ENCODE measurements at places on chromosomes 4 and X.

DNA sequence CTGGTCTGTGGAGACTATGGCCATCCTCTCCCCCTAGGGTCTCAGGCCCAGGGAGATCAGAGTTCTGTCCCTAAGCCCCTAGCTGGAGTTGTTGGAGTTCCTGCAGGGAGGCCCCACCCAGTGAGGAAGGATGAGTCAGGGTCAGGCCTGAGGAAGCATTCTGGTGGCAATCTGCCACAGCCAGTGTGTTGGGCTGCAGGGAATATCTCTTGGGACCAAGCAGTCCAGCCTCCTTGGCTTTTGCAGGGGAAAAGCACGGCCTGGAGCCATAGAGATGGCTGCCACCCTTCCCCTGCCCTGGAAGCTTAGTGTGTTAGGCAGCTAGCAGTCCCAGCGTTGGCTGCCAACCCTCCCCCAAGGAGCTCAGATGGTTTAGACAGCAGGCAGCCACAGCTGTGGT is 202.4 kb downstream of the RTL9 start:
- DNase-seq, result no peak

- no peak for DNase-seq
Observed at GRCh38 chr4:69701696-69702095, 48.6 kb upstream of the UGT2A1 start.

DNA sequence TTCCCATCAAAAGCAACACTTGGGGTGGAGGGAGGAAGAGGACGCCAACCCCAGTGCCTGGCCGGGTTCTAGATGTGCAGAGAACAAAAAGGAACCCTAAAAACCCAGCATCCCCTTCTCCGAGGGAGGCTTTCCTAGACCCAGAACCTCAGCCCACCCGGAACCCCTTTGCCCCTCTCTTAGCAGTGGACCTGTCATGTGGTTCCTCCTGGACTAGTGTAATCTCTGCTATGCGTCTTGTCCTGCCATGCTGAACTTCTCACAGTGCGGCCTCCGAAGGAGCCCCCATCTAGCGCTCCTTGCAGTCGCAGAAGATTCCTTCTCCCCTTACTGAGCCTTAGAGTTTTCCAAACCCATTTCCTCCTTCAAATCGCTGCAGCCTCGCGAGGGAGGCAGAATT is 1.1 kb upstream of the PRRG3 start:
- no peak for DNase-seq

- DNase-seq, result no peak
Observed at GRCh38 chrX:39144956-39145355, 343.7 kb downstream of the MID1IP1 start.

- no peak for DNase-seq
Observed at GRCh38 chr4:177356921-177357320, 47.2 kb downstream of the NEIL3 start.

- no peak for DNase-seq
Observed at GRCh38 chr4:98801259-98801725, 127.6 kb downstream of the EIF4E start.

Data from stimulated activated effector memory CD8-positive, alpha-beta T cell treated with anti-CD3 and anti-CD28 coated beads, Interleukin-12 subunit alpha, Interleukin-12 subunit beta, amount 100 ng/mL, for 72 hours (primary cell).